Tibial nerve (tissue), 4 donors: ENCODE measurements at places on chromosomes 16 and 17. TPM values are rescaled to one million over a fixed set of nuclear protein-coding genes. Genes with fewer than 3 reads are reported as not detected.

GRAP gene
- total RNA-seq = 4.6 TPM

RPRML gene
- 0.59 TPM for total RNA-seq

GPR179 gene
- 0.78 TPM for total RNA-seq

LDHD gene
- total RNA-seq = 30.8 TPM

CFAP97D1 gene
- total RNA-seq = not detected

PRR35 gene
- not detected for total RNA-seq

SLC52A1 gene
- not detected for total RNA-seq

CASKIN1 gene
- 0.63 TPM for total RNA-seq

- DNase-seq = no peak
Measured at GRCh38 chr16:69644790-69645189, 79.0 kb downstream of the NFAT5 start.

- no peak for DNase-seq
Measured at GRCh38 chr17:47815106-47815918, 6.3 kb downstream of the OSBPL7 start.

DNA sequence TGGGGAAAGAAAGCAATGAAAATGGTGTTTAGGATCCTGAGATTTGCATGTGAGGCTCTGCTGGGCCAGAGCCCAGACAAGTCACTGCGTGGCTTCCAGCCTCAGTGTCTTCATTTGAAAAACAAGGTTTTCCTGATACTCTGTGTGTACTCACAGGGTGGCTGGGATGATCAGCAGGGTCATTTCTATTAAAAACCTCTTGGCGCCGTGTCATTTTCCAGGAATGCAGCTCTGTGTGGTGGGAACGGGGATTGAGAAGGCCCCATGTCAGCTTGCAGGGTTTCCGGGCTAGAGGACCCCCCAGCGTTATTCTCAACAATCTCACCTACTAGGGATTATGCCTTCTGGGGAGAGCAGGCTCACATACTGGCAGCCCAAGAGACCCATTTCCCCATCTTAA is 73.5 kb downstream of the FOXL1 start:
- no peak for DNase-seq

- DNase-seq = no peak
Measured at GRCh38 chr17:32992321-32993033, 830 bp downstream of the SPACA3 start.

DNA sequence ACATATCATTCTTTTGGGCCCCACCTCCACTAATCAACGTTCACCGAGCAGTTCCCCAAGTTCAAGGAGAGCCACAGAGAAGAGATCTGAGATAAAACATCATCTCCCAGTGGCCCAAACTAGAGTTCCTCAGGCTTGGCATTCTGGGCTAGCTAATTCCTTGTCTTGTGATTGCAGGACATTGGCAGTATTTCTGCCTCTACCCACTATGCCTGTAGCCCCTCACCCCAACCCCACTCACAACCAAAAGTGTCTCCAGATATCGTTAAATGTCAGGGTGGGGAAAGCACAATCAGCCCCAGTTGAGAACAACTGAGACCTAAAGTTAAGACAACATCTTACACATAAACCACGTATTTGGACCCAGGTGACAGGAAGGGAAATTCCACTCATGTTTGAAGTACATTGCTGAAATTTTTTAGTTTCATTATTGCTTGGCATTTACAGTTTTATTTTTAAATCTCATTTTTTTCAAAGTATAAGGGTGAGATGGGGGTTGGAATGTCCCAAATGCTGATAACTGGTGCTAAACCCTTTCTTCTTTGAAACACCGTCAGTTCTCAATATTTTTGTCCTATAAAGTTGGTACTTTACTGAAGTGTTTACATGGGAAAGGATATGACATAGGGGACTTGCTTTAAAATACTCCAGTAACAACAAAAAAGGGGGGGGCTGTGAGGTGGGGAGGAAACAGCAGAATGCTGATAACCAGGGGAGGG is 13.6 kb downstream of the ZC3H7A start:
- no peak for DNase-seq

DNA sequence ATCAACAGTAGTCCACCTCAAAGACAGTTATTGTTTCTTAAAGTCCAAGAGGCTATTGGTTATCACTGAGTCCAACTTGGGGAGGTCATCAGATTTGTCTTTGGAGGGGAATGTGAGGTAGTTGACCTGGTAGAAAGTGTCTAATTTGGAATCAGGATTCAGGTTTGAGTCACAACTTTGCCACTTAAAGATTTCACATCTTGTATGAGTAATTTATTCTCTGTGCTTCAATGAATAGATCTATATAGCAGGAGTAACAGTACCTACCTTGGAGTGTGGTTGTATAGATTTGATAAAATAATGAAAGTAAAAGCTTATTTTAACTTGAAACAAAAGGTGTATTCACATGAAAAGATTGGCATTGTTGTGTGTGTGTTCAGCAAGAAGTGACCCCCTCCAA is 119.3 kb upstream of the TBX2 start:
- DNase-seq = no peak

GRCh38 chr16:1620391-1620790 is 8.2 kb downstream of the CRAMP1 start:
- DNase-seq = no peak

DNA sequence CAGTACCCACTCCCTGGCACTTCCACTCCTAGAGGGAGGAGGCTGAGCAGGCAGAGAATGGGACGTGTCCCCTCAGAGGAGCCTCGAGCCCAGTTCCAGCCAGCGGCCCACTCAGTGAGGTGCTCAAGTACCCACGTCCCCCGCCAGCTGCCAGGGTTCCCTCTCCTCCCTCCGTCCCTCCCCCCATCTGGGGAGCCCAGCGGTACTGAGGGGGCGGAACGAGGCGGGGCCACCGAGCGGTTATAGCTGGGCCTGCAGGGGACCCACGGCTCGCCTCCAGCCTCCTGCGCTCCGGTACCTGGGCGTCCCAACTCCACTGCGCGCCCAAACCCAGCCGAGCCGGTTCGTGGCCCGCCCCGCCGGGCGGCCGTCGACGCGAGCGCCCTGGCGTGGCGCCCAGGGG is at the start of gene NPW:
Gene NPW, plus strand, starts transcription at position 268 of the 403 bp plus-strand sequence.
- DNase-seq = no peak

DNA sequence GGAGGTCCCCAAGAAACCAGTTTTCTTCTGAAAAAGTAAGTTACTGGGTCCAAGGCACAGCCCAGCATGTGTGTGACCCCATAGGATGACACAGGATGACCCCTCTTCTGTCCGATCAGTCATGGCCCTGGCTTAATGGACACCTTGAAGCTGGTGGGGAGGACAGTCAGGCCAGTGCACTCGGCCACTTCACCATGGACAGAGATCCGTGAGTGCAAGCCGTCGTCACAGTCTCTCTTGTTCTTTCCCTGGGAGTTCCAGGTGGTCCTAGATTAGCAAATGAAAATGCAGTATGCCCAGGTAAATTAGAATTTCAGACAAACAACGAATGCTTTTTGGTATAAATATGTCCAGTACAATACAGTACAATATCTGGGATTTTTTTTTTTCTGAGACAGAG is 1.4 kb upstream of the RNF222 start:
- no peak for DNase-seq

GRCh38 chr16:81746566-81746965 is 32.5 kb upstream of the PLCG2 start:
- no peak for DNase-seq

GRCh38 chr16:65312795-65313194 is 190.9 kb upstream of the CDH11 start:
- DNase-seq = no peak

- no peak for DNase-seq
Measured at GRCh38 chr17:48333034-48333530, 96.9 kb downstream of the SKAP1 start.

DNA sequence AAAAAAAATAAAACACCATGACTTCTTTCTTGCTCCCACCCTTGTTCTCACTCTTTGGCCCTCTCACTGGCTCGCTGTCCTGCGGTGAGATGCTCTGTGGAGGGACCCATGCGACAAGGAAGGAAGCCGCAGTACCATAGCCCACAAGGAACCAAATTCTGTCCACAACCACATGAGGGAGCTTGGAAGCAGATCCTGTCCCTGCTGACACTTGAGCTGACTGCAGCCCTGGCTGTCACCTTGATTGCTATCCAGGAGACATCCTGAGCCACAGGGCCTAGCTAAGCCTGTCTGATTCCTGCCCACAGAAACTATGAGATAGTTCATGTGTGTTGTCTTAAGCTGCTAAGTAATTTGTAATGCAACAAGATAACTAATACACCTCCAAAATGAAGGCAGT is 4.8 kb upstream of the MT2A start:
- no peak for DNase-seq

- DNase-seq = no peak
Measured at GRCh38 chr17:51507444-51507843, 247.1 kb downstream of the UTP18 start.

DNA sequence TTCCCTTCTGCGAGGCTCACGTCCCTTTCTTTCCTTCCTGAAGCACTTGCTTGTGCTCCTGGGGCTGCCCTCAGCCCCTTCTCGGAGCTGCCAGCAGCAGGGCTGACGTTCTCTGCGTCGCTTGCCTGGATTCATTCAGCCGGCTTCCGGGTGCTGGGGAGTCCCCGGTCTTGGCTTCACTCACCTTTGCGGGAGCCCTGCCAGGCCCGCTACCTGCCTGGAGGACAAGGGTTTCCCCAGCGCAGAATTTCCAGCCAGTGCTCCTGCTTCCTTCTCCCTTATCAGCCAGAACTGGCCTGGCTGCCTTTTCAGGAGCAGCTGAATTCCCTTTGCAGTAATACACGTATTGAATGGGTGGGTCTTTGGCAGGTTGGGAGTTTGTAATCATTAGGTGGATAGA is 22.1 kb upstream of the IL17C start:
- no peak for DNase-seq

DNA sequence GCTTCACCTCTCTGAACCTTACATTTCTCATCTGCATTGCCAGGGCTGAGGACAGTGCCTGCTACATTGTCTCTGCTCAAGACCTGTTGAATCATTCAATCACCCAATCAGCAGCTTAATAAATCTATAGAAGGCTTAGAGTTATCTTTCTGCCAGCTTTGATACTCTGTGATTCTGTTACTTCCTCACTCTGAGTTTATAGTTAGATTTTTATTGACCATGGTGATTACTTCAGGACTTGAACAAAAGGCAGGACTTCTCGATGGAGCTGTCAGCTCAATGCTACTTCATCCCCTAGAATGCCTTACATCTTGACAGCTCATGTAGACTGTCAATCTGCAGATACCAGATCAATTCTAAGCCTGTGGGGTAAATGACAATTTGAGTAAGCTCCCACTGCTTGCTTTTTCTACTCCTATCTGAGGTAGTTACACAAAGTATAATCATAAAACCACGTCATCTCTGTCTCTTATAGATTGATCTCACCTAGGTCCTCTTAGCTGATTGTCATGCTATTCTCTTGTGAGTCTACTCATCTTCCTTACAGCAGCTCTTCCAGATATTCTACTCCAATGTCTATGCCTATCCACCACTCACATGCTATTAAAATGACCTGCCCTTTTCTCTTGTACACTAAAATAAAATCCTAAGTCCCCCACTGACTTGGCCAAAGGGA is 318.3 kb upstream of the CA10 start:
- no peak for DNase-seq

GRCh38 chr17:67632141-67632540 is 85.6 kb upstream of the NOL11 start:
- no peak for DNase-seq

GRCh38 chr17:19554393-19554792 is 20.7 kb downstream of the SLC47A1 start:
- no peak for DNase-seq

DNA sequence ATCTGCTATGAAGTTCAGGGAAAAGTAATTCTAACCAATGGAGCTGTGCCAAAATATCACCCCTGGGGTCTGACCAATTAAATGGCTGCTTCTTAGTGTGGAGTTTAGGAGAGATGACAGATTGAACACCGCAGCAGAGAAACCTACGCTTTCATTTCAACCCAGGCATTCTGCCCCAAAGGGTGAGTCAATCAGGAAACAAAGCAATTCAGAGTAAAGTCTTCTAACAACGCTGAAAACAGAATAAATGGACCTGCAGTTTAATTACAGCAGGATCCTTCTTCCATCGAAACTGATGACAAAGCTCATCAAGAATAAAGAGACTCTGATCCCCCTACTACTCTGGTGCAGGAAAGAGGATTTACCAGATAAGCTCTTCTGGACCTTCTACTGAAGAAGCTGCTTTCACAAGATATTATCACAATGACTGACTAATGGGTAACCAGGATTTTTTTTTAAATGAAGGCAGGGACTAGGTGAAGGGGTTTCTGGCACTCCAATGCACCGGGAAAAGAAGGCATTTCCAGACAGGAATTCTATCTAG is 16.7 kb downstream of the RFFL start:
- DNase-seq = no peak

DNA sequence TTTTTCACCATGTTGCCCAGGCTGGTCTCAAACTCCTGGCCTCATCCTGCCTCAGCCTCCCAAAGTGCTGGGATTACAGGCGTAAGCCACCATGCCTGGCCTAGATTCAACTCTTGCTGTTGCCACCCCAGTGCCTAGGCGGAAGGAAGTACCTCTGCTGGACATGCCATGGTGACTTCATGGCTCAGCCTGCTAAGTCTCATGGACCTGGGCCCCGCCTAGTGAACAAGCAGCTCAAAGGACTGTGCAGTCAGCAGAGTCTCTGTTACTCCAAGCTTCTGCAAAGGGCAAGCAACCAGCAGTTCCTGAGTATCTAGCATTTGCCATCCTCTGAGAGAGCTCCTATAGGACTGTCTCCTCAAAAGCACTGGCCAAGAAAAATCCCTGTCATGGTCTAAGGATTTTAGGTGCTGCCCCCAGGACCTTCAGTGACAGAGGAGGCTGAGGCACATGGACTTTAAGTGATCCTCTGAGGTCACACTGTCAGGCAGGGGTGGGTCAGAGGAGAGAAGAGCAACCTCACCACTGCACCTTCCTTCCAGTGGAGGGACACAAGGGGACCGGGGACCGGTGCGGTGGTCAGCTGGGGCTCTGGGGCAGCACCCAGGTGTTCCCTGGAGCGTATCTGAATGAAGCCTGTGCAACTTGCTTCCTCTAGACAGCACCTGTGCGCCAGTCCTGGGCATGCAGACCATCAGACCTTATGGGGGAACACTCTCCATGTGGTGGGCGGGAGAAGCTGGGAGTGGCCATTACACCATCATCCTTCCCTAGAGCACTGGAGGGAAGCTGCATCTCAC is 71.3 kb downstream of the IL21R start:
- DNase-seq = no peak

GRCh38 chr17:4297351-4297750 is 33.6 kb upstream of the ANKFY1 start:
- DNase-seq = no peak
